ENCODE measurements at places on chromosomes 5 and 9.

DNA sequence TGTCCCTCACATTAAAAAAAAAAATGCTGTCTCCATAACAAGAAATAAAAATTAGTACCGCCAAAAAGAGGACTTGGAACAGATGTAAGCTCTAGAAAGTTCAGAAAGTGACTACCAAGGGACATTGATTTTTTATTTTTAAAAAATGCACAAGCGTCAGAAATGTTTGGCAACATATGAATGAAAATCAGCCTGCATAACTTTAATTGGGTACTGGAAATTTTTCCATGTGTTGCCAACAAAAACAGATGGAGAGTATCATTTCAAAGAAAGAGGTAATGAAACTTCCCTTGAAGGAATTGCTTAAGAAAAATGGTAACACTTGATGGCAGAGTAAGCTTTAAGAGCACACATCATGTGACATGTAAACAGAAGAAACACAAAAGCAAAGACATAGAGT, 47.2 kb downstream of the OR2K2 start:
- DNase-seq = no peak

DNA sequence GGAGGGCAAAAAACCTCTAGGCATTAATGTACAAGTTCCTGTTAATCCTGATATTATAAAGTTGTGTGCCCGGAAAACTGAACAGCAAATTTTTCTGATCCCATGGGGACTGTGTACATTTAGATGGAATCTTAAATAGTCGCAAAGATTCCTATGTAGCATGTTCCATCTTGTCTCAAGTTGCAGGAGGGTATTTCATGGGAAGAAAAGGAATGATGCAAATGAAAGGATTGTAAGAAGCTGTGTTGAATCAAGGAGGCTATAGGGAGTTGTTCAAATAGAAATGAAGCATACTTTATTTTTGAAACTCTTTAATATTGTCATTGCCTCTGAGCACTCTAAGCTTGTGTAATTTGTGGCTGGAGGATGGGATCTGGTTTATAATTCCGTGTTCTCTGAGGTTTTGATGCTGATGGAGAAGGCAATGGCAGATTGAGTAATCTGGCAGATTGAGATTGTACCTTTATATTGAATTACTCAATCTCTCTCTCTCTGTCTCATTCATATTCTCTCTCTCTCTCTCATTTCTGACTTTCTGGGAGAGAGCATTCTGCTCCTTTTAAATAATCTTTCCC, 288.5 kb downstream of the OSTF1 start:
- DNase-seq = no peak

DNA sequence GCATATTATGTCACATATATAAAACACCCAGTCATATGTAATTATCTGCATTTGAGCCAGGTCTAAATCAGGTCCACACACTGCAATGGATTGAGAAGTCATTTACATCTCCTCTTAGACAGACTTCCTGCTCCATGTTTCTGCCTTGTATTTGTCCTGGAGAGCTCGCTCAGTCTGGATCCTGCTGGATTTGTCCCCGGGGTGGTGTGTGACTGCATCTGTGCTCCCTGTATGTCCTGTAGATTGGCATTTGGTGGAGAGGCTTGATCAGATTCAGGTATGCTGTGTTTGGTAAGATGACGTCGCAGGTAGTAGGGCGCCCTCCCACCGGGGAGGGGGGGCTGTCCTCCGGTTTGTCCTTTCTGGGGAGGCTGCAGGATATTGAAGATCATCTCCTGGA, 33.6 kb upstream of the IER5L start:
- DNase-seq = no peak

DNA sequence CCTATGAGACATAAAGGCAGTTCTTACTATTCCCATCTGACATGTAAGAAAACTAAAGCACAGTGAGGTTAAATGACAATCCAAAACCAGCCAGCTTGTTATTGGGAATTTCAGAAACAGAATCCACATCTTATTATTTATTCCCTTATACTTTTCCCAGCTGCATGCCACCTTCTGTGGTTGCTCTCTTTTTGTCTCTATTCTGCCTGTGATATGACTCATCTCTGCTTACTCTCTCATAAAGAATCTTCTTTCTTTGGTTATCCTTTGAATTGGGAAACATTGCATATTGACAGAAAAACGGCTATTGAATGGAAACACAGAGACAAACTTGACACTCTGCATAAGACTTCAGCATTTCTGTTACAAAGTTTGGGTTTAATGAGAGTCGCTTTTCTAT, 183.2 kb downstream of the TLR4 start:
- no peak for DNase-seq

Data from lower leg skin (tissue), 4 donors.